ENCODE measurements at places on chromosomes 7 and 10.

- no peak for DNase-seq
Observed at GRCh38 chr10:34627331-34627730, 187.8 kb downstream of the PARD3 start.

- peak; percentile 73 for DNase-seq
Observed at GRCh38 chr10:71812016-71812912, 38.8 kb downstream of the PSAP start.

DNA sequence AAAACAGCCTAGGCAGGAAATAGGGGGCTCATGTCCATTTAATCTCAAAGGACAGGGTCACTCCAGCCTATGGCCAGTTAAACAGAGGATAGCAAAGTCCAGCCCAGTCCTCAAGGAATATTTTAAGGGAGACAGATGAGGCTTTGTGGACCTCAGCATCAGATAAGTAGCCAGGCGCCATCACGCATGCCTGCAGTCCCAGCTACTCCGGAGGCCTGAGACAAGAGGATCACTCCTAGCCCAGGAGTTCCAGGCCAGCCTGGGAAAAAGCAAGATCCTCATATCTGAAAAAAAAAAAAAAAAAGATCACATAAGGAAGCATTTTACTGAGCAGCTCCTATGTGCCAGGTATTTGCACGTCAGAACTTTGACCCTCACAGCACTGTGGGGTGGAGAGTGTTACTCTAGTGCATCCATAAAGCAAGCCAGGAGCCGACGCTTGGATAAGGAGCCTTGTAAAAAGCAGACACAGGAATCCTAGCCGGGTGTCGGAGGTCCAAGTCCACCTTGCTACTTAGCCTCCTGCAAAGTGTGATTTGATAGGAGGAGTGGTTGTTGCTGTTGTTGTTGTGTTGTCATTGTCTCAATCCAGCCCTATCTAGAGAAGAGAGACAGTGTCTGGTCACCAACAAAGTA is 61.8 kb upstream of the DOCK1 start:
- DNase-seq, result no peak

DNA sequence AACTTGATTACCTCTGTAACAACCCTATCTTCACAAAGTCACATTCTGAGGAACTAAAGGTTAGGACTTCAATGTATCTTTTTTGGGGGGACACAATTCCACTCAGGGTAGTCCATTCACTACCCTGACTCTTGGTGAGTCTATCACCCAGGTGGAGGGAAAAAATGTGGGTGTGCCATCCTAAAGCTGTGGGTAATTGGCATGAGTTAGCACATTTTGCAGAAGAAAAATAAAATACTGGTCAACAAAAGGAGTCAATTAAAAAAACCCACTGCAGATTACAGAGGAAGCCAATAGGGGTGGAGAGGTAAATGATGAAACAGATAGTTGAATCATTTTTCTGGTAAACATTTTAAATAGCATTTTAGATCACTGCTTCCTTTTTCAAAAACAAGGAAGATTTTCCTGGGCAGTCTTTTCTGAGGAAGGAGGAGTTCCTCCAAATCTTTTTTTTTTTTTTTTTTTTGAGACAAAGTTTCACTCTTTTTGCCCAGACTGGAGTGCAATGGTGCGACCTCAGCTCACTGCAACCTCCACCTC is 5.1 kb upstream of the BLVRA start:
- DNase-seq, result no peak

DNA sequence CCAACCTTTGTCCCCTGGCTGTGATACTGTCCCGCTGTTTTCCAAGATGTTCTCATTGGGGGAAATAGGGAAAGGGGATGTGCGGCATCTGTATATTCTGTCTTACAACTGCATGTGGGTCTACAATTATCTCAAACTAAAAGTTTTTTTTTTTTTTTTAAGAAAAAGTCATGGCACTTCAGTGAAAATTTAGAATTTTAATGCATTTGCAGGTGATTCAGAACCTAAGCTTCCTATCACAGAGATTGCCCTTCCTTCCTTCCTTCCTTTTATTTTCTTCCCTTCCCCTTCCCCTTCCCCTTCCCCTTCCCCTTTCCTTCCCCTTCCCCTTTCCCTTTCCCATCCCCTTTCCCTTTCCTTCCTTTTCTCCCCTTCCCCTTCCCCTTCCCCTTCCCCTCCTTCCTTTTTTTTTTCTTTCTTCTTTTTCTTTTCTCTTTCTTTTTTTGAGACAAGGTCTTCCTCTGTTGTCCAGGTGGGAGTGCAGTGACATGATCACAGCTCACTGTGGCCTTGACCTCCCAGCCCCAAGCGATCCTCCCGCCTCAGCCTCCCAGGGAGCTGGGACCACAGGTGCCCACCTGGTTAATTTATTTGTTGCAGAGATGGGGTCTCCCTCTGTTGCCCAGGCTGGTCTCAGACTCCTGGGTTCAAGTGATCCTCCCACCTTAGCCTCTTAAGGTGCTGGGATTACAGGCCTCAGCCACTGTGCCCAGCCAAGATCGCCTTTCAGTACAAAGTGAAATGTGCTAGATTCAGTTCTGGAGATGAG is 32.0 kb downstream of the JAKMIP3 start:
- no peak for DNase-seq

GRCh38 chr7:26343320-26343832 is 51.7 kb downstream of the SNX10 start:
- no peak for DNase-seq

DNA sequence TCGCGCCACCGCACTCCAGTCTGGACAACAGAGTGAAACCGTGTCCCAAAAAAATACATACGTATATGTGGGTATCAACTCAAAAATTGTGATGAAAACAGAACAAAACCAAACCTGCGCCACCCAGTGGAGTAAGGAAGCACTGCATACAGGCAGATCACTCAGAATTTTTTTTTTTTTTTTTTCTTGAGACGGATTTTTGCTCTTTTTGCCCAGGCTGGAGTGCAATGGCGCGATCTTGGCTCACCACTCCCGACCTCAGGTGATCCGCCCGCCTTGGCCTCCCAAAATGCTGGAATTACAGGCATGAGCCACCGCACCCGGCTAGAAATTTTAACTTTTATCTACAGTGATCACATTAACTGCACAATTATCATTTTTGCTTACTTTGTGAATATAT is 9.1 kb upstream of the TMEM236 start:
- DNase-seq, result peak; percentile 68

DNA sequence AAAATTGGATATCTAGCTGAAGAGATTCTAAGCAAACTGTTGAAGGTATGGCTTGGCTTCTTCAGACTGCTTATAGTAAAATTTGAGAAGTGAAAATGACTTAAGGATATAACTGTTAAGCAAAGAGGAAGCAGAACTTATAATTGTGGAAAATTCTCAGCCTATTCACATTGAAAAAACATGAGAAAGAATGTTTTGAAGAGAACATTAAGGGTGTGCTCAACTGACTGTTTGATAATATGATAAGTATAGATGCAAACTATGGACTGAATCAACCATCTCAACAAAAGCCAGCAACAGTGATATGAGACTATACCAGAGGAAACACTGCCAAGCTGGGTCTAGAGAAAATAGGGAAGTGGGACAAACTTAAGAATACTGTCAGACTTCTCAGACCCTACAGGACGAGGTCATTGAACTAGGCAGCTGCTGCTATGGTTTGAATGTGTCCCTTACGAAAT is 133.1 kb upstream of the PPP1R3A start:
- no peak for DNase-seq

GRCh38 chr7:26627891-26628341 is 236.5 kb downstream of the SKAP2 start:
- DNase-seq, result peak; percentile 18

- DNase-seq, result no peak
Observed at GRCh38 chr7:36404639-36405408, 15.2 kb downstream of the ANLN start.

GRCh38 chr7:23523486-23524075 is 8.2 kb downstream of the TRA2A start:
- no peak for DNase-seq

GRCh38 chr7:82098414-82098813 is 328.6 kb upstream of the HGF start:
- DNase-seq, result no peak

GRCh38 chr7:48424731-48425130 is 253.5 kb downstream of the ABCA13 start:
- peak; percentile 53 for DNase-seq

DNA sequence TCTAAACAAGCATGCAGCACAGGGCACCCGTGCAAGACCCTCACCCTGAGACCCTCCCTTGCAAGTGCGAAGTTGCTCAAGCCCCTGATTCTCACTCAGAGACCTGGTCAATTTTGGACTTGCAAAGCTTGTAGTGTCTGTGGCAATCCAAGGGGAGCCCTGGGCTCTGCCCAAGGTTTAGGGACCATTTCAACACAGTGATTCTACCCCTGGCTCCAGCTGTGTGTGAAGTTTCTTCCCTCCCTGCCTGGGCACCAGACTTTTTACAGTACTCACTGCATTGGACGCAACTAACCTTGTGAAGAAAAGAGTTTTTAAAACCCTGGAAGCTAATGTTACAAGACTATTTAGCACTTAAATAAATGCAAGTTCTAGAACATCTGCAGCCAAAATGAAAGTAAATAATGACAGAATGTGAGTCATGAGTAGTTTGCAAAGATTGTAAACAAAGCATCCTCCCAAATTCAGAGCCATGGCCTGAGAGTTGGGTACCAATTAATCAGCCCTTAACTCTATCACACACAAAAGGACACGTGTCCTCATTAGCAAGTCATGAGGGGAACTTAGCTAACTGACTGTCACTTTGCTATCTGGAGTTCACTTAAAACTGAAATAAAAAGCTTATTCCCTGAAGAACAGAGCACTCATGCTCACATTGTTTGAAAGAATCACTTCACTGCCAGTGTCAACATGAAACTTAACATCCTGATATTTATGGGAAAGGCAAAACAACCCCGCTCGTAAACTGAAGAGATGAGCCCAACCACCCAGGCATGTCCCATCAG is 48.1 kb downstream of the RGS10 start:
- peak; percentile 28 for DNase-seq

GRCh38 chr7:100583132-100584053 is 2.5 kb downstream of the LRCH4 start:
- peak; percentile 50 for DNase-seq

DNA sequence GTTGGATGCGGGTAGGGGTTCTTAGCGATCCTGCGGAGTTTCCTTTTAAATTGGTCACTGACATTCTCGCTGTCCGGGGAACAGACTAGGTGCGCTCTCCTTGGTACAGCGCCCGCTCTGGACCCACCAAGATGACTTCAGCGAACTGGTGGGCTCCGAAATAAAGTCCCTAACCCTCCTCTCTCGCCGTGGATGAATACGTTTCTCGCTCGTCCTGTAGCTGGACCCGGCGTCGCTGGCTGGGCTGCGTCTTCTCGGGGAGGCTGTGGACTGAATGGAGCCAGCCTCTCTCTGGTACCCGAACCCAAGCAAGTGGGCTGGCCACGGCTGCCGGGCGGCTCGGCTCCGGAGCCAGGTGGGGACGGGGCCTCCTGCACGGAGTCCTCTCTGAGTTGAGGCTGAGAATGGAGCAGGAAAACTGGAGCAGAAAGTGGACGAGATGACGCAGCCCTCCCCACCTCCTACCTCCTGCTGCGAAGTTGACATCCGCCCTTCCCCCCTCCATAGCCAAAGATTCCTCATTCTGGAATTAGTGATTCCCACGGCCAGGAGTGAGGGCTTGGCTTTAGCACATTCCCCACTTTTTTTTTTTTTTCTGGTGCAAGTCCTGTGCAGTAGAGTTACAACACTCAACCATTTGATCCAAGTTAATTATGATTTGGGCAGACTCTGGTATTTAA is 1.5 kb downstream of the UNC5B start:
- peak; percentile 80 for DNase-seq

DNA sequence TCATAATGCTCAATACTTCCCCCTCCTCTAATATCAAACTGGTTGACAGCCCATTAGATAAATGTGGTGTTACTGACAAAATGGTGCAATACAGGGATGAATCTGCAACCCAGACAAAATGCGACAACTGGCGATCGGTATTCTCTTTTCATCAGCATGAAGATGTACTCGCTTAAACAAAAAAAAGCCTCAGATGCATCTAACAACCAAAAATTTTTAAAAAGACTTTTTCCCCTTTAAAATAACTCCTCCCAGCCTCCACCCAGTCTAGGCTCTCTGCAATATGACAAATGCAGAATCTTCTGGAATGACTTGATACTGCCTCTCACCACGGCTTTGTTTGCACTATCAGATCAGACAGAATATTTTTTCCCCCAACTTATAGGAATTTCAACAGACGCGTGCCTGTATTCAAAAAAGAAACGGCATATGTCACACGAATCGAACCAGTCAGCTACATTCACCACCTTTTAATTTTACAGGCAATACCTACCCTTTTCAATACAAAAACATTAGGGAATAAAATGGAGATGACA is 1.2 kb downstream of the YWHAG start:
- DNase-seq, result no peak

DNA sequence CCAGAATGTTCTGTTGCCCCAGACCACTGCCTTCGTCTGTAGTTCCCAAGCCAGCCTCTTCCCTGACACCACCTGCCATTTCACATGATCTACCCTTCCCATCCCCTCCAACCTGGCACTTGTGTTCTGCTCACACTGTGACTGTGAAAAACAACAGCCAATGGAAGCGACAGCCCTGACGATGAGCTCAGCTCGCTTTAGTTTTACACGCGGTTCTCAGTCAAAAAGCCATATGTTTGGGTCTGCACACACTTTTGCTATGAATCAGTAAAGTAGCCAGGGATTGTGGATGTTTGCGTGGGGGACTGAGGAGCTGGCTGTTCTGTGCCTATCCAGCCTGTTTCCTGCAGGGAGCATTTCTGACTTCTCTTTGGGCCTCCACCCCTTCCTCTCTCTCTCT is 282.7 kb downstream of the WDR11 start:
- no peak for DNase-seq

- DNase-seq, result peak; percentile 54
Observed at GRCh38 chr7:5780801-5781496, 514 bp downstream of the RNF216 start.

- no peak for DNase-seq
Observed at GRCh38 chr10:33945051-33945450, 610.6 kb upstream of the NRP1 start.

DNA sequence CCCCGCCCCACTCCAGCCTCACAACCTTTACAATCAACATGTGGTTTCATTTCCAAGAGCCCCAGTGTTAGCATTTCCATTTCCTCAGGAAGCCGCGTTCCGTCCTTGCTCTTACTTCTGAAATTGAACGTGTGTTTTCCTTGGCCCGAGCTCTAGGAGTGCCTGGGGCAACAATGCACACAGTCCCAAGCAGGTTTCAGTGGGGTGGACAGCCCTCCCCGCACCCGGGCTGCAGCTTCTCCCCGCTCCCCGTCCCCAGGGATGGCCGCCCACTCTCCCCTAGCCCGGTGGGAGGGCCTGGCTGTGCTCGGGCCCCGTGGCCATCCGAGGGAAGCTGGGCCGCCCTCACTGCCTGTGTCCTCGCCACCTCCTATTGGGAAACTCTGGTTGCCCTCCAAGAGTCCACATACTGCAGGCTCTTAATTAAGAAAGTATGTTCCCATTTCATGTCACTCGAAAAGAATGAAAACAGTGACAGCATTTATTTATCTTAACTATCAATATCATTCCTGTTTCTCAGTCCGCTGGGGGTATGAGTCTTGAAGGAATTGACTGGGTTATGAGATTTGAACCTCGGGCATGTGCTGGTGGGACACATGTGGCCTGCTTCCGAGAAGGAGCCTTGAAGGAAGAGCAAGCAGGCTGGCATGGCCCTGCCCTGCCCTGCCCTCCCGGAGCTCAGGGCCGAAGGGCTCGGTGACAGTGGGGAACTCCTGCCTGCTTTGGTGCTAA is 163.8 kb downstream of the GRK5 start:
- DNase-seq, result peak; percentile 75

- DNase-seq, result no peak
Observed at GRCh38 chr7:72234086-72234485, 178.1 kb downstream of the CALN1 start.

- no peak for DNase-seq
Observed at GRCh38 chr10:43647576-43647975, 1.1 kb downstream of the ZNF32 start.

- DNase-seq, result no peak
Observed at GRCh38 chr7:143043391-143043790, 8.8 kb upstream of the OR6V1 start.
